Activated CD8-positive, alpha-beta memory T cell treated with anti-CD3 and anti-CD28 coated beads for 48 hours (primary cell): ENCODE measurements at places on chromosomes 5 and 9.

DNA sequence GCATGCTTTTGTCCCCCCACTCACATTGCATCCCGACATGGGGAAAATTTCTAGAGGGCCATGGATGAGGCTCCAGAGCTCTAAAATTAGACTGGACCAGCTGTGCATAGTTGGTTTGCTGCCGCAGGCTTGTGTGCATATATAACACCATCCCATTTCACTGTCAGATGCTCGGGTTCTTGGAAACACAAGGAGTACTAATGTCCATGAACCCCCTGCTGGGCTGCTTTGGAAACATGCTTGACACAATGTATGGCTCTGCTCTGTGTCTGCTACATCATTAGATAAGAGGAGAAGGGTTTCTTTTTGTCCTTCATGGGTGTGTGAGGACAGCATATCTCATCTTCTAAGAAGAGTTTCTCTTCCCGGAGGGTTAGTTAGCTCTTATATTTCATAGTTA lies 292.1 kb upstream of the RORB start:
- no peak for DNase-seq

DNA sequence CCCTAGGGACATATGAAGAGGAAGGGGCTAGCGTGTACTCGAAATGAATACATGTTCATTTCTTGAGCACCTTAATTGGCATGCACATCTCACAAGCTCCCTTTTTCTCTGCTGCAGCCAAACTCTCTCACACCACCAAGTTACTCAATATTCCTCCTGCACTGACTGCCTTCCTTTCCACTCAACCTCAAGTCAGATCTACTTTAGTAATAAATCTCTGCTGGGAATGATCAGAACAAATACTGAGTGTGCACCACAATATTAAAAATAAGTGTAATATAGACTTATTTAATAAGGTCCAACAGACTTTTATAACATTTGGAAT lies 995.8 kb upstream of the WWC1 start:
- no peak for DNase-seq

- no peak for DNase-seq
These were observed 81.3 kb upstream of the CTSL start for GRCh38 chr9:87644659-87645058.

DNA sequence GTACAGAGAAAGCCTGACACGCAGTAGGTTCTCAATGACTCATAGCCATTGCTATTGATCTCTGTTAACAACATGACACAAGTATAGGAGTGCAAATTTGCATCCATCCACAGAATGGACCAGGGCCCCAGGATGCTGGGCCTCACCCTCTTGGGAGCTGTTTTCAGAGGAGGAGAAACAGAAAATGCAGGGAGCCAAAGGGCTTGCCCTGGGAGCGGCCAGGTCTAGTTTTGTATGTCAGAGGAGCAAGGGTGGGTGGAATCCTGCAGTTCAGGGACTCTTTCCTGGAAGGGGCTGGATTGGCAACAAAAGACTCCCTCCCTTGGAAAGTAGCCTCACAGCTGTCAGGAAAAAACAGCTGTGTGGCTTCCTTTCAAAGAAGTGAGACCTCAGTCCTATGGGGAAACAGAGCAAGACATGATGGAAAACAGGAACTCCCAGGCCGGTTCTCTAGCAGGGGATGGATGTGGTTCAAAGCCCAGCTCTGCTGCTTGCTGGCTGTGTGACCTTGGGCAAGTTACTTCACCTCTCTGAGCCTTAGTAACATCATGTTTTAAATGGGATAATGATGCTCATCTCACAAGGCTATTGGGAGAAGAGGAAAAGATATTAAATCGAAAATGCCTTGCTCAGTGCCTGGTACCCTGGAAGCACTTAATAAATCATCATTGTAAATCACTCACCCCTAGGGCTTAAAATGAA lies 50.5 kb upstream of the SH3PXD2B start:
- no peak for DNase-seq

GRCh38 chr9:90727488-90727887 lies 74.1 kb upstream of the SYK start:
- DNase-seq, result no peak

DNA sequence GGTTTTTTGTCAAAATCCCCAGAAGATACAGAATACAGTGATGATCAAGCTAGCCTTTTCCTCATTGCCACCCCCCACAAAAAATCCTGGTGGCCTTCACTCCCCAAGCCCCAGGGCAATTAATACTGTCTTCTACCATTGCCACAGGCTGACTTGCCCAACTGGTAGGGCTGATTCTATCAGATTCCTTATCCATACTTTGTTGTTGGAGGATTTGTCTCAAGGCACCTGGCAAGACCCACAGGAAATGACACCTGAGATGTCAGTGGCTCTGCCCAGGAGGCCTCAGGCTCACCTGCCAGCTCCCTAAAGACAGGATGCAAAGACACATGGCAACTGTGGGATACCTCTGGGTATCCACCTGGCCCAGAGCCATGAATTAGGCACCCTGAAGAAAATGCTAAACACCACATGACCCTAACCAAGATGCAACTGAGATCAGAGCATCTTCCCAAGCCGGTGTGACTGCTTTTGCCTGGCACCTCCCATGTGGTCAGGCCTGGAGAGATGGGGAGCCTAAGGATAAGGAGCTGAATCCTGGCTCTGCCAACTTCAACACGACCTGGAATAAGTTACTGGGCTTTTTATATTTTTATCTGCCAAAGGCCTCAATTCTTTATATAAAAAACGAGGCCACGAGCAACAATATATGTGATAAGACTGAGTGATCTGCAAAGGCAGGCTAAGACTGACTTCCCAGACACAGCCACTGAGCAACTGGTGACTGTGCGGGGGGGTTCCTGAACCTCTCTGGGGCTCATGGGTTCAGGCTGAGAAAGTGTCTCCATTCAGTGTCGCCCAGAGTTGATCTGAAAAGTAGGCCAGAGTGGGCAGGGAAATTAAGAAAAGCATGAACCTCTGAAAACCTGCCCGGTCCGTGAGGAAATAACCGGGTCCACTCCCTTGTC lies 944 bp downstream of the ATOX1 start:
- no peak for DNase-seq

- DNase-seq, result no peak
These were observed 8.4 kb downstream of the EEIG1 start for GRCh38 chr9:127972236-127972871.

DNA sequence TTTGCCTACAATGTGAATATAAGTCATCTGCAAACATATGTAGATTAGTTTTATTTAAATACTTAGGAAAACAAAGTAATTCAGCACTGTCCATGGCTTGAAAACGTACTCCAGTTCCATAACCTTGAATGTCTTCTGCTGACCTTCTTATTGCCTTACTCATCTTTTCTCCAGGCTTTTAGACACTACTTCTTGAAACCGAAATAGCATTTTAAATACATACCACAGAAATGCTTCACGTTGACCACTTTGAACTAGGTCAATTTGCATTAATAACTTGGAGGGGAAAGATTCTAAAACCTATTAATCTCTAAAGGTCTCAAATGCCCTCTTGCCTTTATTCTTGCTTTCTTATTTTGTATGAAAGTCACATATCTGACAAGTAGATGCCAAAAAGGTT lies 995.4 kb upstream of the ACO1 start:
- DNase-seq, result no peak

DNA sequence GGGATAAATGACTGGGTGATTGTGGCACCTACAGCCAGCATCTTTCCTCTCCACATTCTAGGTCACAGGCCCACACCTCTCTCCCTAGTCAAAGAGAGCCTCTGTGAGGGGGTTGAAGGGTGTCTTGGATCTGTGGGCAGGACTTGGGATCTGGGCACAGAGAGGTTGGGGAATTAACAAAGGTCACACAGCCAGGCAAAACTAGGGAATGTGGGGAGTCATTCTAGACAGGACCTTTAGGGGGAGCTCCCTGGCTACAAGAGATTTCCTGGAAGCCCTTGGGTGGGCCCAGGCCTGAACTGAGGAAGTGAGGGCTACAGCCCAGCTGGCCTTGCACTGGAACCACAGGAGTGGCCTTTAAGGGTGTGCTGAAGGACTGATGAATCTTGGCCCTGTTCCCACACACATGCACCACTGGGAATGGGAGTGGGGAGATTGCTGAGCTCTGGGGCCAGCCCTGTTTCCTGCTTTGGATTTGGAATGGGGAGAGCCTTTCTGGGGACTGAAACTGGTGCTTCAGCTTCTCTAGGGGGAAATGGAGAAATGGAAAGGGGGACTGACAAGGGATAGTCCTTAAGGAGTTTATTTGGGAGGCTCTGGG lies 12.4 kb upstream of the CXXC5 start:
- peak; percentile 3 for DNase-seq

DNA sequence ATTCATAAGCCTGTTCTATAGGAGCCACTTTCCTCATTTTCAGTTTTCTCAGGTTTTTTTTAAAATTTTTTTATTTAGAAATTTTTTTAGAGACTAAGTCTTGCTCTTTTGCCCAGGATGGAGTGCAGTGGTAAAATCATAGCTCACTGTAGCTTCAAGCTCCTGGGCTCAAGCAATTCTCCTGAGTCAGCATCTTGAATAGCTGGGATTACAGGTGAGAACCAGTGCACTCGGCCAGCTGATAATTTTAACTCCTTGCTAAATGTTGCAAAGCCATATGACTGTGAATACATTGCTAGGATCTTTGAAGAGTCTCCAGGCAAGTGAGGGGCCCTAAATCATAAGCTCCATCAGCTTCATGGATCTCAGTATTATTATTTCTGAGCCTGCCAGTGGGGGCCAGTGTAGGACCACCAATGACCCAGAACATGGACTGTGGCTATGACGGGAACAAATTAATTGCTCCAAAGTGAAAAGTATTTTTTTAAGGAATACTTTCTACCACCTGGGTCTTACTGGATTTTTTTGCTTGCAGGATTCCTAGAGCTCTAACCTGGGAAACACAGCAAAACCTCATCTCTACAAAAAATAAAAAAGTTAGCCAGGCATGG lies 5.7 kb upstream of the GAPVD1 start:
- no peak for DNase-seq

DNA sequence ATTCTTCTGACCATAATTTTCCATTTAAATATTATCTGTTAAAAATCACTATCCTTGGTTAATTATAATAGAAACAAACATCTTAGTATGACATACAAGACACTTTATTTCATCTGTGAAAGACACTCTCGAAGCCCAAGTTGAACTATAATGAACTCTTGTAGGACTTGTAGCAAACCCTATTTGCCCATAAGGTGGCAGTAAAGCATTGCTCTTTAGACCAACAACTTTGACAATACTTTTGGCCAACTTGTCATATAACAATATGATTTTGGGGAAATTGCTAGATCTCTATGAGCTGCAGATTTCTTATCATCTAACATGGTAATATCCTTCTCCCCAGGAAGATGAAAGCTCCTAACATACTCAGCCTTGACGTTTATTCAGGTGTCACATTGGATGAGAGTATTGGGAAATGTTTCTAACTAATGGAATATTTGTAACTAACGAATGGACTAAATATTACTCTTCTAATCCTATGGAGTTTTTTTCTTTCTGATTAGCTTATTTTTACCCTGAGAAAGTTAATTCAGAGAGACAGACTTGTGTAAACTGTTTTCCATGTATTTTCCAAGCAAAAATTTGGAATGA lies 11.0 kb downstream of the SPINK14 start:
- DNase-seq, result no peak

- no peak for DNase-seq
These were observed 225.6 kb downstream of the PCSK1 start for GRCh38 chr5:96207420-96207819.

- no peak for DNase-seq
These were observed 2.7 kb downstream of the CCL27 start for GRCh38 chr9:34659592-34660253.

GRCh38 chr9:4859035-4859434 lies 66.3 kb downstream of the RCL1 start:
- DNase-seq, result no peak

DNA sequence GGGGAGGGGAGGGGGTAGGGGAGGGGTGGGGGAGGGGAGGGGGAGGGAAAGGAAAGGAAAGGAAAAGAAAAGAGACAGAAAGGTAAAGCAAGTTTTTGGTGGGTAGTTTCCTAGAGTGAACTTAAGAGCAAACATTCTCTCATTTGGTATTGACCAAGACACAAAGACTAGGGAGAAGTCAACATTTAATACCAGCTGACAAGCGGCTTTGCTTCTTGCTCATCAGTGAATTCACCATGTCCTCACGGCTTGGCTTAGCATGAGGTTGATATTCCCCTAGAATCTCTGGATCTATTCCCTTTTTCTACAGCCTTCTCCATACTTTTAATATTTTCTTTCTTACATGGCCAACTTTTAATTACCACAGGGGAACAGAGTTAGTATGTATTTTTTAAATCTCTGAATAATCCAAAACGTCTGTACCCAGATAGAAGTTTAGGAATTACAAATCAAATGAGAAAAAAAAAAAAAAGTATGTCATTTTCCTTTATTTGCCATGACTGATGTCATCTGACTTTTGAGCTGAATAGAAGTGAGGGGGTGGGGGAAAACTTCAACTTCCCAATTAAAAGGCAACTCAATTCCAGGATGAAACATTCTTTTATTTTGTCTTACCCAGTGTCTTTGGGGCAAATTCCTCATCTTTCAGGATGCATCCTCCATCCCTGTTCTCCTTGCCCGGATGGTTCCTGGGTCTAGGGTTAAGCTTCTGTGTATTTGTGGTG lies 40.1 kb upstream of the GLIS3 start:
- DNase-seq, result no peak

DNA sequence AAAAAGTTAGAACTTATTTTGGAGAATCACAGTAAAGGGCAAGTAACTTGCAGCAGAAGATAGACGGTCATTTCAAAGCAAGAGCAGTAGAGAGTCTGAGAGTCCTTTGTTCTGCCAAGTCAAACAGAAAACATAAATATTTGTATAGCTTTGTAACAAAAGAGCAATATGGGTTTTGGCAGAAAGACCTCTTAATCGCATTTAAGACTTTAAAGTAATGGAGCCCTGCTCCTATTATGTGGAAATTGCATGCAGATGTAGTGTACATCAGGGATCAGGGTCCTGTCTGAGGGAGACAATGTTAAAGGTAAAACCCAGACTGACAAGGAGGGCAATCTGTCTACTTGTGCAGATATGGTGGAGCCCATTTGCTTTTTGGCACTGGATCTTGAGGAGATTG lies 87.2 kb downstream of the PGM5 start:
- no peak for DNase-seq

GRCh38 chr9:135032041-135032835 lies 55.2 kb upstream of the OLFM1 start:
- no peak for DNase-seq

DNA sequence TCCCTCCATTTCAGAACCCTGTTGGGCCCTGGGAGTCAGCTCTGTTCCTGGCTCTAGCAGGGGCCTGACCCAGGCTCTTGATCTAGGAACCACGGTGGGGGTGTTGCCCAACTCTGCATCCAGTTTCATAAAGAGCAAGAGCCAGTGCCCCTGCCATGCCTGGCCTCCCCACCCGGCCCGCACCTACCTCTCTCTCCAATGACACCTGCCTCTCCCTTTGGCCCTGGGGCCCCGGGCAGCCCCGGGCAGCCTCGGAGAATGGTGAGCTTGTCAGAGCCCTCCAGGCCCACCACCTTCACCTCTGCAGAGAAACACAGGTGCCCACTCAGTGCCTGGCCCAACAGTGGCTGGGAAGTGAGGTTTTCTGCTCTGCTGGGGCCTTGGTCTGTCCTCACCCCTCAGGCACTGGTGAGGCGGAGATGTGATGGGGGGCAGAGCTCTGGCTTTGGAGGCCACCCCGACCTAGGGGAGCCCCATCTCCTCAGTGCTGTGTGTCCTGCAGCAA lies 1.5 kb downstream of the FCN1 start:
- DNase-seq, result no peak
